NCI-H1092 (cell line): ENCODE measurements at places on chromosomes 2 and 18.

- DNase-seq, result no peak
These were observed 46.8 kb downstream of the SEMA4F start for GRCh38 chr2:74700643-74701372.

GRCh38 chr2:60465736-60466135, 87.7 kb downstream of the BCL11A start:
- no peak for DNase-seq

GRCh38 chr2:240126731-240127130, 9.4 kb downstream of the COPS9 start:
- DNase-seq, result no peak

DNA sequence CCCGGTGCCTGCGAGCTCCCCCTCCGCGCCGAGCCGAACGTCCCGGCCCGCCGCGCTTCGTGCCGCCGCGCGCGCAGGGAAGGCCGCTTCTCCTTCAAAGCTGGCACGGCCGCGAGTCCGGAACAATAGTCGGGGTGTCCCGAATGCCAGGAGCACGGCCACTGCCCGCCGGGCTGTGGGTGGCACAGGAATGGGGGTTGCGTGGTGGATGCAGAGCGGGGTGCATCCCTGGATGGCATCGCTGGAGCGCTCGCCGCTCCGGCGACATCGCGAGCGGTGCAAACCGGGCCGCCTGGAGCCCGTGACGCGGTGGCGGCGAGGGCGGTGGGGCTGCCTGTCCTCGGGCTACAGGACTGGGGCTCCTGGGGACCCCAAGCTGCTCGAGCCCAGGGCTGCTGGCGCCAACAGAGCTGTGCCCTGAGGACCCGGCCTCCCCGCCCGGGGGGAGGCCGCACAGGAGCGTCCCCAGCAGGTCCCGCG, 1.1 kb upstream of the SATB2 start:
- no peak for DNase-seq

GRCh38 chr2:149537092-149537726, 50.4 kb downstream of the MMADHC start:
- no peak for DNase-seq

GRCh38 chr18:627231-627630, 30.2 kb upstream of the TYMS start:
- no peak for DNase-seq

DNA sequence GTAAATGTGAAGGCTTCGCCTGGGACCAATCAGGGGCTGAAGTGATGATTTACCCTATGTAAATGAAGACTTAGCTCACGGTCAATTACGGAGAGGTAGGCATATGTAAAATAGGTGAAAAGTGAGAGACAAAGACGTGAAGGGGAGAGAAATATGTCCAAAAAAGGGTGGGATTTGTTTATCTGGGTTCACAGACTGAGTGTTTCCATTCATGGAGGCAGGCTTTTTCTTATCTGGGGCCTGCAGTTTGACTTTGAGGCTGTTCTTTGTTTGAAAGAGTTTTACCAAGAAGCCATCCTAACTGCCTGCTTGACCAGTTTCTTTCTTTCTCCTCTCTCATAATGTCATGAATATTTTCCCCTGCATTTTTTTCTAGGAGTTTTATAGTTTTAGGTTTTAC, 202.7 kb downstream of the NYAP2 start:
- DNase-seq, result no peak

- DNase-seq, result no peak
These were observed 63.6 kb upstream of the SH3RF3 start for GRCh38 chr2:109065391-109065734.

- DNase-seq, result no peak
These were observed 477.5 kb downstream of the SLC4A3 start for GRCh38 chr2:220104871-220105351.

- no peak for DNase-seq
These were observed 201.0 kb upstream of the NABP1 start for GRCh38 chr2:191476901-191477300.

- DNase-seq, result no peak
These were observed 686.8 kb upstream of the DDX18 start for GRCh38 chr2:117127680-117128079.

DNA sequence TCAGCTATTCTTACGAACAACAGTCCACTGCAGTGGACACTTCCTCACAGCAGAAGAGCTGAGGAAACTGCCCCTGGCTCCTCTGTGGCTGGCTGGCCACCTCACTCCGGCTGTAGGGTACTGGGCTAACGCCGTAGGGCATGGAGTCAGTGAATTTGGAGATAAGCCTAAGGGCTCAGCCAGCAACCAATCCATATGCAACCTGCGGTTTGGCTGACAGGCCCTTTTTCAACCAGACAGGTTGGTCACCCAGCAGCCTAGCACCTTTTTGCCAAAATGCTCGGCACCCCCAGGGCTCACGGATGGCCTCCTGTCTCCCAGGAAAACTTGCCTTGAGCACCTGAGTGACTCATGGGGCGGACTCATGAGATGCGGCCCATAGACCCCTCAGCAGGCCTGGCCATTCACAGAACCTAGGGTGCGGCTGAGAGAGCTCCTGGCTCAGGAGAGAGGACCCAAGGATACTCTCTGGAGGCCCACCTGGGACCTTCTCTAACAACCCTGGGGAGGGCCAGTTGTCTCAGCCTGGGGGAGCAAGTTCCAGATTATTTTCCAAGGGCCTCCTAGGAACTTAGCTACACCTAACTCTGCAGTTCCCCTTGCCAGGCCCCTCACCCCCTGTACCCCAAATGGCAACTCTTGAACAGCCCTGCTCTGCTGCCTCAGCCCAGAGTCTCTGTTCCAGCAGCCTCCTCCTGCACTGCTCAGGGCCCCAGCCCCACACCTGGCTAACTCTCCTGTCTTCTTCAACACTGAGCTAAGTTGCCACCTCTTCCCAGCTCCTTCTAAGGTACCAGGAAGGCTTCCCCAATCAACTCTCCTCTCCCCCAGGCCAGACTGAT, 252.1 kb downstream of the CYP26B1 start:
- no peak for DNase-seq

DNA sequence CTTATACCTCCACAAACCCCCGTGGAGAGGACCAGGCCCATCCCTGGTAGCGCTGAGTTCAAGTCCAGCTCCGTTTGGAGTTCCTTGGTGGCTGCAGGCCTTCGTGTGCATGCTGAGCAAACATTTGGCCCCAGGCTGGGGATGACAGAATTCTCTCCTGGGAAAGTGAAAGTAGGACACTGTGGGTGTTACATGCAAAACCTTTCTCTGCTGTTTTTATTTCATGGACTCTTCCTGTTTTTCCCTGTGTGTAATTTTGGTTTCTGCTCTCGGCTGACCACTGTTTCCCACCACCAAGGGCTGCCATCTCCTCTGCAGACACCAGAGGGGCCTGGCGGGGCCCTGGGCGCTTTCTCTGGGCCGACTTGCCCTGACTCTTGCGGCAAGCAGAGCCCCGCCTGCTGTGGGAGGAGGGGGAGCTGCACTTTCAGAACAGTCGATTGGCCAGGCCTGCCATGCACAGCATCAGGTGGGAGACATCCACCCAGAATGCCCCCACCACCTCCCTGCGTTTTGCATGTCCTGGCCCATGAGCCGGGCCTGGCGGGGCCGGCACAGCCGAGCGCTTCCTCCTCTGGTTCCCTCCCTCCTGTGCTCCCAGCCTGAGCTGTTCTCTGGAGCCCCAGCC, 102.4 kb downstream of the CABLES1 start:
- DNase-seq, result no peak

GRCh38 chr2:207138627-207139297, 27.0 kb downstream of the KLF7 start:
- no peak for DNase-seq

DNA sequence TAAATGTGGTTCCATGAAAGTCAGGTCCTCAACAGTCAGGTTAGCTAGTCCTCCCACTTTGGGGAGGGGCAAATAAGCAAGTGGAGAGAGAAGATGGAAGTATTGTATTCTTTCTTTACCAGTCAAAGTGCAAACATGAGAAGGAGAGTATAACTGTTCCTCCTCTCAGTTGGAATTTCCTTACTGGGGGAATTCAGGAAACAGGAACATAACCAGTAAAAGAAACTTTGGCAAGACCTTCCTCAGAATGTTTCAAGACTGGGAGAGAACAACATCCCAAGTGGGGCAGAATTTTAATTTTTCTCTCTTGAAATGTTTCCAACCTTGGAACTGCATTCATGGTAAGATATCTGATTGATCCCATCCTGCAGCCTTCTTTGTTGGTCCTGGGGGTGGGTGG, 552.4 kb upstream of the TNP1 start:
- no peak for DNase-seq

- no peak for DNase-seq
These were observed 145.0 kb upstream of the PELI1 start for GRCh38 chr2:64289251-64289650.

GRCh38 chr18:62072370-62072769, 114.5 kb downstream of the PIGN start:
- DNase-seq, result no peak

- DNase-seq, result no peak
These were observed 23.7 kb downstream of the PLEK start for GRCh38 chr2:68388772-68389171.

DNA sequence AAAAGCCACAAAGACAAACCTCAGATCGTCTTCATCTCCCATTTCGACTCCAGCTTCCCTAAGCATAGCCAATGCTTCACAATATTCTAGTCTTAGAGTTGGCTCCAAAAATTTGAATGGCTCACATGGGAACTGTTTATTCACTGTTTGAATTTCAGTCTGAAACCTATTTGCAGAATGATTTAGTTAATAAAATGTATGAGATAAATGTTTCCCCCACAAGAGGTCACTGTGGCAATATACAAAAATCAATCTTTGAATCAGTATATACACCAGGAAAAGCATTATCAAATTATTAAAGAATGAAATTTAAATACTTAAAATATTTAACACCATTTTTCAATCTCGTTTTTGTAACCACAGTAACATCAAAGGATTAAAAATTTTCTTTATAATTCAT, 40.0 kb upstream of the MCM6 start:
- DNase-seq, result no peak

- DNase-seq, result no peak
These were observed 11.0 kb downstream of the TTN start for GRCh38 chr2:178796079-178796677.

GRCh38 chr2:104746858-104747257, 107.1 kb upstream of the POU3F3 start:
- DNase-seq, result no peak

DNA sequence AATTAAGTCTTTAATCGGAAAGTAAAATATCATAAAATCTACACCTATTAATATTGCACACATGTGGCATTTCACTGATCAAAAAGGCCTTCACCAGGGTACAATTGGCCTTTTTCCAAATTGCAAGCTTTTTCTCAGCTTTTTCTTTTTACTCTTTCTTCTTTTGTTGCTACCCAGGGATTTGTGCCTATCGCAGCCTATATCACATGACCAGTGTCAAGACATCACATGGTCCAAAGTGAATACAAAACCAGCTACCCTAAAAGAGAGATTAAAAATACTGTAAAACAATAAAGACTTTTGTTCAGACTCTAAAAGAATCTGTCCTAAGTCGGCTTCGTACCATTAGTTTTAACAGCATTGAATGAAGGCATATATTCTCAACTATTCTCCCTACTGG, 15.0 kb upstream of the OTX1 start:
- DNase-seq, result no peak

GRCh38 chr2:175864137-175864850, 137.8 kb downstream of the LNPK start:
- DNase-seq, result no peak

GRCh38 chr2:9844036-9844483, 786 bp downstream of the TAF1B start:
- no peak for DNase-seq

GRCh38 chr2:136891100-136891499, 125.8 kb downstream of the THSD7B start:
- no peak for DNase-seq

DNA sequence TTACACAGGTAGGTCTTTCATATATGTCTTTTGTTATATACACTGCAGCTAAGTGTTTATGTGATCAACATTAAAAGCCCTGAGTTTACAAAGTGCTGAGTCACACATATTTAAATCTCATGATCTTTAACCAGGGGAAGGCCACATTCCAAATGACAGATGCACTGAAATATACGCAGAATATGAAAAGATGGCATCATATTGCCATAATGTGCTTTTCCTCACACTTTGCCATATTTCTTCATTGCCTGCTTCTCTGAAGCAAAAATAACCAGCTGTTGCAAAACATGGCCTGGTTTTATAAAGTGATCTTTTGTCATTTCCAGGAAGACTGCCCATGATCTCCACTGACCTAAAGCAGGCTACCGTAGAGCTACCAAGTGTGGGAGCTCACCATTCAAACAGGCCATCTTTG, 93.5 kb upstream of the MAPRE2 start:
- no peak for DNase-seq
